ENCODE measurements at places on chromosomes 12 and 14.
A peak's percentile ranks its signal among the peaks of the same experiment; 100 is the strongest.

GRCh38 chr12:65560286-65560685 is 264.0 kb upstream of the HMGA2 start:
- DNase-seq: no peak

DNA sequence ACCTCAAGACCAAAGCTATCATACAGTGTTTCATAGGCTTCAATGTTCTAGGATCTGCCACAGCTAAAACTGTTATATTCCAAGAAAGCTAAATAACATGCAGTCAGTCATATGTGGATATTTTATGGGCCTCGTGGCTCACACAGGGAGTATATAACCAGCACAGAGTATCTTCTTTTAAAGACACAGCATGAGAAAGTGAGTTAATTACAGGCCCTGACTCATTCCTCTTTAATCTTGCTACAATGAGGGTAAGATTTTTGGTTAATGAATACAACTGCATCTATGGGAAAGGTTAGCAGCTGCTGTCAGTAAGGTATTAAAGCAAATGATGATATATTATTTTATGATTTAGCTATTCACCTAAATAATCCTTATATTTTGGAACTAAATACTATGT is 111.0 kb downstream of the TRAFD1 start:
- DNase-seq: peak; percentile 4

DNA sequence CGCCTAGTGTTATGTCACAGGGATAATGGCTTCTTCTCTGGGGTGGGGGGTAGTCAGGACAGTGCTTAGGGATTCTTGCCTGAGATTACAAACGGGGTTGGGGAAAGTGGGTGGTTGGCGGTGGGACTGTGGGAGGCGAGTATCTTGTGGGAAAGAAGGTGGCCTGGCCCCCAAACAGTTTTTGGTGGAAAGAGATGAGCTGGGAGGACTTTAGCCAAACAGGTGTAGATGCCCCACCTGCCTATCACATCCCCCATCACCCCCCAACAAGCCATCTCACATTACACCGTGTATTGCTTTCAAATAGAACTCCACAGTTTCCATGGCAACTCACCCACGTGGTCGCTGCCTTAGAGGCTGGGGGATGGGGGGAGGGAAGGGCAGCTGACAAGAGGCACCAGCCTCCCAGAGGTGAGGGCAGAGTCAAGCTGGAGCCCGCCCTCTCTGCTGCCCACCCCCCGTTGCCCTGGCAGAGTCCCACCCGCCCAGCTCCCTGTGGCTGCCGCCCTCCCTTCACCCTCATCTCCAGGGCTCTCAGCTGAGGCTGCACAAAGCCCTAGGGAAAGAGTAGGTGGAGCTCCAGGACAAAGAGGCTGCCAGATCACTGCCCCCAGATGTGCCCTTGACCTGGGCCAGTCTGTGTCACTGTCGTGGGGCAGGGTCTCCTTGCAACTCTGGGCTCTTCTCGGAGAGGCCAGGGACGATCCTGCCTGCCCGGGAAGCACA is 98.3 kb downstream of the LRRC74A start:
- no peak for DNase-seq

- no peak for DNase-seq
Measured at GRCh38 chr14:85618978-85619377, 89.0 kb downstream of the FLRT2 start.

- no peak for DNase-seq
Measured at GRCh38 chr14:90500665-90501370, 104.0 kb downstream of the CALM1 start.

DNA sequence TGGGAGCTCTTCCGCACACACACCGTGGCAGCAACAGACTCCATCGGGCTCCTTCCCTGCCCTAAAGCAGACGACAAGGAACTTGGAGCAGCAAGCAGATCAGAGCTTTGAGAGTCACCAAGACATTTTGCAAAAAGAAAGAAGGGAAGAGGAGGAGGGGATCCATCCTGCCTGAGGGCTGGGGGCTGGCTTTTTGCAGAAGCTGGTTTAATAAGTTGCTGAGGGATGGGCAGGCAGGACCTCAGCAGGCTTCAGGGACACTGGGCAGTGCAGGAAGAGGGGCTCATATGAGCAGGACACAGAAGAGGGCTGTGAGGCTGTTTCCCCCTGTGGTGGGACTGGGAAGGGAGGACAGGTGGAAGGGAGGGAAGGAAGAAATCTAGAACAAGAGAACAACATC is 133.4 kb upstream of the GSC start:
- no peak for DNase-seq

DNA sequence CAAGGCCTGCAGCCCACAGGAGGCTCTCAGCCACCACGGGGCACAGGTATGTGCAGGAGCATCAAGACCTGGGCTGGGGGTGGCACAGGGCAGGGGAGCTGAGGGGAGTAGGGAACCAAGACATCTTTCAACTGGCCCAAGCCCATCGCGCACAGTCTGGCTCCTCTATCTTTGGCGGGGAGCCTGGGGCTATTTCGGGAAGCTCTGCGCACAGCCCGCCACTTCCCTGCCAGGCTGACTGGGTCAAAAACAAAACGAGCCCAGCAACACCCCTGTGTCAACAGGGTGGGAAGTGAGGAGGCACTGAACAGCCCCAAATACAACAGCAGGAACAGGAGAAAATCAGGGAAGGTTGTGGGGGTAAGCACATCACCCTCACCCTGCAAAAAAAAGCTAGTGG is 83.9 kb downstream of the ARL6IP4 start:
- no peak for DNase-seq

GRCh38 chr14:50871914-50872732 is at the start of gene ABHD12B:
Gene ABHD12B, plus strand, starts transcription at chr14:50872053. Its CDS starts 122 bp downstream, at chr14:50872175.
- DNase-seq: no peak

DNA sequence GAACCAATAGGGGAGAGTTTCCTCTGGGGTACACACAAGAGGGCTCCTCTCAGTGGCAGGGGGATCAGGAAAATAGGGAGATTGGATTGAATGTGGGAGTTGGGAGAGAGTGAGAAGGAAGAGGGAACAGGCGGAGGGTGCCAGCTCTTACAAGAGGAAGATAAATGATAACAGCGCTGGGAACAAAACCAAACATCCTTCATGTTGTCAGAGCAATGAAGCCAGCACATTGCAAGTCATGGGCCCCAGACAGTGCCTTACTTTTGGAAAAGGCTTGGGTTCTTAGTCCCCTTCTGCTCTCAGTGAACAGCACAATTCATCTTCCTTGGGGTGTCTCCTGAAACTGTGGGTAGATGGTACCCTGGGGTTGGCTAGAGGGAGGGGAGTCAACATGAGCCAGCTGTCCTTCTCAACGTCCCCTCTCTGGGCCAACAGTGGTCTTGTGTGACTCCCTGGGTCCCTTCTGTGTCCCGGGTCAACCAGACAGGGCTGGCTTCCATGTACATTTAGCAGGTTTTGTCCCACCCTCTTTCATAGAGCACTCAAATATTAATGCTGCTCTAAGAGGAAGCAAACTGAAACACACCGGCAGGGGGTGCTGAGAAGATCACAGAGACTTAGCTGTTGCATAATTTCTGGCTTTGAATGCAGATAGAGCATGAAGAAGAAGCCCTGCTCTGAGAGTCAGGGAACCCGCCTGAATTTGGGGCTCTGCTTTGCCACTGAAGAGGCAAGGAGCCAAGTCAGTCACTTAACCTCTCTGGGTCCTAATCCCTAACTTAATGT is 138.5 kb downstream of the ESRRB start:
- no peak for DNase-seq

DNA sequence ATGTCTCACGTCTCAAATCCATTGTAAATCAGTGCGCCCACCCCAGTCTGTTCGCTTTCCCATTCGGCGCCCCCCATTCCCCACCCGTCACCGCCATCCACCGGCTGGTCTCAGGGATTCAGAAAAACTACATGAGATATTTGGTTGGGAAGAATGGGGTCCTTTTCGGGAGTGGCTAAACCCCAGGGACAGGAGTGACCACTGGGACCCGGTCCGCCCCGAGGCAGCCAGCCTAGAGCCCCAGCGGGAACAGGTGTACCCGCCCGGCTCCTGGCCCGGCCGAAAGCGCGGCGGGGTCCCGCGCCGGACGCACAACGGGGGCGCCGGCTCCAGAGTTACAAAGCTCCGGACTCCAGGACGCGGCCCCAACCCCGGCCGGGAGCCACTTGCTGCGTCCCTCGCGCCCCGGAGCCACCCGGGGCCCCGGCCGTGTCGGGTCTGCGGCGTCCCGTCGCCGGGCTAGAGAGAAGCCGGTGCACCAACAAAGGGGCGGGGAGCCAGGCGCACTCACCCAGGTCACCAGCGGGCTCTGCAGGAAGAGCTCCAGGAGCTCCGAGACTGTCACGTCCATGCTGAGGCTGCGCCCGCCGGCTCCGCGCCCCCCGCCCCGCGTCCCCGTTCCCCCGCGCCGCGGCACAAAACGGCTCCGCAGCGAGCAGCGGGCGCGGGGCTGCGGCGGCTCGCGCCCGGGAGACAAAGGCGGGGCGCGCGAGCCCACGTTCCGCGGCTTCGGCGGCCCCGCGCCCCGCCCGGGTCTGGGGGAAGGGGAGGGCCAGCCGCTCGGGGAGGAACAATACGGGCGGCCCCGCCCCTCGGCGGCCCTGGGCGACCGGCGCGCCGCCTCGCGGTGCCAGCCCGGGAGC is at the start of gene CCDC88C:
Gene CCDC88C (minus strand): TSS at position 701 of the 863 bp plus-strand sequence. CDS start 130 bp downstream, at position 571.
- DNase-seq: no peak

GRCh38 chr14:75254381-75254822 is 24.2 kb upstream of the FOS start:
- no peak for DNase-seq

GRCh38 chr12:26870491-26871419 is 37.8 kb upstream of the ITPR2 start:
- DNase-seq: no peak

DNA sequence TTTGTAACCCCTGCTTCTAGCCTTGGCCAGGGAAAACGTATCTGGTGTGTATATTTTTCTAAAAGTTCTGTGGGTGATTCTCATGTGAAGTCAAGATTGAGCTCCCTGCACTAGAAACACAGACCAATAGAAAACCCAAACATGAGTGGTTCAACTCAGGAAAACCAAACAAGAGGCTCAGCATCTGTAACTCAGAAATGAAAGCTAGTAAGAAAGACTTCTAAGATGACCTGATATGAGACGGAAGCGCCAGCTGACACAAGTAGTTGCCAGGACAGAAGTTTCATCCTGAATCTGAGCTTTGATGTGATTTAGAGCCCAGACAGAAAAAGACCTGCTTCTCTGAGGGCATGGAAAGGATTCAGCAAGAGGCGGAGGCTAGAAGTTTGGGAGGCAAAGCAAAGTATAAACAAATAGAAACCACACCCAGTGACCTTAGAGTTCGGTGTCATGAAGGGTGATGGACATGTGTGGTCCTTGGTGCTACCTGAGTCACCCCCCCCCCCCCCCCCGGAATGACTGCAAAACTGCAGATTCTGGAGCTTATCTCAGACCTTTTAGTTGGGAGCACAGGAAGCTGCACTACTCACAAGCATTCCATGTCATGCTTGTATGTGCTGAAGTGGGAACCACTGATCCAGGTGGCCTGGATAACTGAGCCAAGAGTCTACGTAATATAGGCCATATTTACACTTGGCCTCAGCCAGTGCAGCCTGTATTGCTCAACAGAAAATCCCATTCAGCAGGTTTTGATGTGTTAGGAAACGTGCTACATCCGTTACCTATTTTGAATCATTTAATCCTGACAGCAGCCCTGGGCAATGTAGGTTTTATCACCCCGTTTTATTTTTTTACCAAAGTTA is 191.3 kb downstream of the ANO6 start:
- no peak for DNase-seq

DNA sequence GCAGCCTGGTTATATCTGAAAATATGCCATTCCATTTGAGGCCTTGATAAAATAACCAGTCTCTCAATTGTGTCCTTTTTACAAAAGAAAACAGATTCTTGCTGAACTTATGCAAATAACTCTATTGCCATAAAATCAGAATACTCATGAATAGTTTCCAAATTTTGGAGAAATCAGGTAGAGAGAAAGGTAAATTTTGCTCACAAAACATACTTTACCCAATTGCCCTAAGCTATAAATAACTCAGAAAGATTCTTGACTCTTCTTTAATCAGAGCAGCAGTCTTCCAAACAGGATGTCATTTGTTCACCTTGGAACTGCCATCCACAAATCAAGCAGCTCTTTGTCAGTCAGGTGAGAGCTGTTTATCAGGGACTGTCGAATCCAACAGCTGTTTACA is 12.6 kb downstream of the ZNF26 start:
- DNase-seq: no peak

DNA sequence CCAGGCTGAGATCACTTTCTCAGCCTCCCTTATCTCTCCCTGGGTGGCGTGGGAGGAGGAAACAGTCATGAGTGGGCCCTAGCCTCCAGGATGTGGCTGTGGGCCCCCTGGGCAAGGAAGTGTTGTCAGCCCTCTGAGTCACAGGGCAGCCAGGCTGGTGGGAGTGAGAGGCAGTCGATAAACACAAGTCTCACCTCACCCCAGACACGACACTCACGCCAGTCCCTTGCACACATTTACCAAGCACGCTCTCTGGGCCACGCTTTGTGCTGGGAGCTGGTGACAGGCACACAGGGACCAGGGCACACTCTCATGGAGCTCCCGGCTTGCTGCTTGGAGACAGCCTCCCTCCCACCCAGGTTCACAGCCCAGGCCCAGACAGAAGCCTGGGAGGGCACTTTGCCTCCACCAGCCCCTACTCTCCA is 1.9 kb upstream of the KRT79 start:
- no peak for DNase-seq

DNA sequence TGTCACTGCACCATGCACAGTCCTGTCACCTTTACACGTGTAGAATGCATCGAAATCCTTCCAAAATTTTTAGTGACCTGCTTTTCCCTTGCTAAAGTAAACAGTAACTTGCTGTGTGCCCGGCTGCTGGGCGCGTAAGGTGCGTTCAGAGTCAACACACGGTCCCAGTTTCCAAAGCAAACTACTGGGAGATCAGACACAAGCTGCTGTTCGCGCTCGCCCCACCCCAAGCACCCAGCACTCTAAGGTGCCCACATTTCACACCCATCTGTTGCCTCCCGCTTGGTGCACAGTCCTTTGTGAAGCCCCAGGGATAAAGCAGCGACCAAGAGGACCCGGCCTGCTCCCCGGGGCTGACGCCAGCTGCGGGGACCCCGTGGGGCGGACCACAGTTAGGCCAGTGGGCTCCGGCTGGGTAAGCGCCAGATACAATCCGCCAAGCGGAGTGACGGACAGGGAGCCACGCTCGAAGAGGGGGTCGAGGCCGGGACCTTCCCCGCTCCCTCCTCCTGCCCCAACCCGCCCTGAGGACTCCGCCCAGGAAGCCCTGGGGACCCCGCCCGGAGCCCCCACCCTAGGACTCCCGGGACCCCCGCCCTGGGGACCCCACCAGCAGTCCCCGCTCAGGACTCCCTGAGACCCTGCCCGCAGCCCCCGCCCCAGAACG is 633 bp downstream of the STX2 start:
- DNase-seq: no peak

- no peak for DNase-seq
Measured at GRCh38 chr14:74945261-74945851, 10.0 kb downstream of the PGF start.

DNA sequence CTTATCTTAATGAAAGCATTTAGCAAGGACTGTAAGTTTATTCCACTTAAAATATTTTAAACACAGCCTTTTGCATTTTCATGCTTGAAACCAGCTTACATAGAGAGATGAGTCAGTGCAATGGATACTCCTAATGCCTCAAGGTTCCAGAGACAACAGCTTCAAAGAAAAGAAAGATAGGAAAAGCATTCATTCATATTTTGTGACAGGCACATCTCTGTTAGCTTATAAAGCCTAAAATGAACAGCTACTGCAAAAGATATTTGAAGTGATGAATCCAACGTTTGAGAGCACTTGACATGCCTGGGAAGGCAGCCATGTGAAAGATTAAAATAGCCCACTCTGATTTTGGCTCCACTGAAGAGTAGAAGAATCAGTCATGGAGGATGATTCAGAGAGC is 814.5 kb downstream of the RPS29 start:
- DNase-seq: no peak

GRCh38 chr14:95703805-95704204 is 10.1 kb downstream of the TCL1A start:
- DNase-seq: no peak

All from BJ (cell line).